ENCODE measurements at places on chromosomes 4 and X.

DNA sequence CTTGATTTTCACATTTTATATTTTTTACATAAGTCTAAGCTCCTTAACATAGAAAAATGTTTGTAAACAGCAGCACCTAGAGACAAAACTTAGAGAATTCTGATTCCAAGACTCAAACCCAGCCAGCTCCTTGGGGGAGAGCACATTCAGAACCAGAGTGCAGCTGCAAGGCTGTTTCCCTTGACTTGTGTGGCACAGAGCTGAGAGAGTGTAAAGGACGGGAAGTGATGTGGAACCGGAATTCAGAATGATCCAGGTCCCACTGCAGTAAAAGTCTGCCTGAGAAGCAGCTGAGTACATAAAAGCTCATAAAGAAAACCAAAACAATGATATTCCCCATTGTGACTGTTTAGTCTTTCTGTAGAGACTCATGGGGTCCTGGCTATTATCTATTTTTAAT lies 713.8 kb downstream of the RAB28 start:
- no peak for DNase-seq

DNA sequence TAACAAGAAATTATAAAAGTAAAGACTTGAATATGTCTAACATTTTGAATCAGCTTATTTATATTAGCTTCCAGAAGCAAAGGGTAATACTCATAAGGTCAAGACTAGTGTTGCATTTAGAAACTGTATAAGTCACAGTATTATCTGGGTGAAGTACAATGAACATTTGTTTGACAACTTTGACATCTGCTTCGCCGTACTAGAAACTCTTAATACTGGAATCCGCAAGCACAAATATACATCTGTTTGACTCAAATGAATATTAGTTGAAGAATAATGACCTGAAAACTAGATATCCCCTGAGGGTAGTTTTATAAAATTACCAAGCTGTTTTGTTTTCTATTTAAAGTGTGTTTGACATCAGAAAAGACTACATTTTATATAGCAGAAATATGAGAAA lies 135.4 kb upstream of the ATOH1 start:
- DNase-seq, result no peak

GRCh38 chr4:158767451-158767850 lies 1.4 kb upstream of the FNIP2 start:
- DNase-seq, result no peak

DNA sequence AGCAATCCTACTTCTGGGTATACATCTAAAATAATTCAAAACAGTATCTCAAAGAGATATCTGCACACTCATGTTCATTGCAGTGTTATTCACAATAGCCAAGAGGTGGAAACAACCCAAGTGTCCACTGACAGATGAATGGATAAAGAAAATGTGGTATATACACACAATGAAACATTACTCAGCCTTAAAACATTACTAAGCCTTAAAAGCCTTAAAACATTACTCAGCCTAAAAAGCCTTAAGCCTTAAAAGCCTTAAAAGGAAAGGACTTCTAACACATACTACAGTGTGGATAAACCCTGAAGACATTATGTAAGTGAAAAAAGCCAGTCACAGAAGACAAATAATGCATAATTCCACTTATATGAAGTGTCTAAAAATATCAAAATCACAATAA lies 40.3 kb upstream of the TFDP3 start:
- DNase-seq, result no peak

DNA sequence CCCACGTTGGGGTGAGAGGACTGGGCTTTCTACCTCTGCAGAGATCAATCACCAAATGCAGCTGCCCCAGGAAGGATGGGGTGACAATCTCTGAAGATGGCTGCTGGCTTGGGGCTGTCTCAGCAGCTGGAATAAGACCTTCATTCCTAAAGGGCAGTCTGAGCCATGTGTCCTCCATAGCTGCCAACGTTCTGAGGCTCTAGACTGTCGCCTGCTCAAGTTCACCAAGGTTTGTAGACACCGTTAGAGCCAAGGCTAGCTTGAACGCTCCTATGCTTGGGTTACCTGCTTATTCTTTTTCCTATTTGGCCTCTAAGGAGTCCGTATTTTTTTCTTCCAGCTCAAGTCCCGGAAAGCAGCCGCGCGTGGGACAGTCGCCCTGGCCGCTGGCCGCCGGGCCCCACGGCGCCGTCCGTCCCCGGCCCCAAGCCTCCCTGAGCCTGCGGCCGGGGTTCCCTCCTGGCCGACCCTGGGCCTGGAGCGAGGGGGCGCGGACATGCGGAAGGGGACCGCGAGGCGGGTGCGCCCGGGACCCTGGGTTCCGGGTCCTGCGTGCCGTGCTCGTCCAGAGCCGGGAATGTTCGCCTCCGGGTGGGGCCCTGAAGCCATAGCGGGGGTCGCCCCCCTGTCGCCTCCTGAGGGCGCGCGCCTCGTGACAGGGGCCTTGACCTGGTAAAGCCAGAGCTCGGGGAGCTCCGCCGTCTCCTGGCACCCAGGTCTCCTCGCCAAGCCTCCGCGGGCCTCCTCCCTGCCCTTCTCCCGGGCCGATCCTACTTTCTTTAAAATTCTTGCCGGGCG lies 23.3 kb downstream of the MRFAP1 start:
- no peak for DNase-seq

GRCh38 chr4:89715631-89716030 lies 121.3 kb downstream of the SNCA start:
- no peak for DNase-seq

DNA sequence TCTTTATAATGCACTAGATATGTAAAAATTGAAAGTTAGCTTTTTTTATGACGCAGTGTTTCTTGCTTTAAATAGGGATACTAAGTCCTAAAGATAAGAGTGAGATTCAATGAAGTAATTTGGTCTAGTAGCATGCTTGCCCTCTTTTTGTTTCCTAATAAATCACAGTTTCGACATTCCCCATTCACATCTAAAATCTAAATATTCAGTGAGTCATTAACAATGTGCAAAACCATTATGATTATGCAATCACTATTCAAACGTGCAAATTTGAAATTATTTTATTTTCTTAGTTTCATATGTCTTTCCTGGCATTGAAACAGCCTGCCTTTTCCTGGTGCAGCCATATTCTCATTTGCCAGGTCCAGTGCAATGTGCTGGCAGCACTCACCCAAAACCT lies 1350.5 kb upstream of the PABPC4L start:
- DNase-seq, result no peak

DNA sequence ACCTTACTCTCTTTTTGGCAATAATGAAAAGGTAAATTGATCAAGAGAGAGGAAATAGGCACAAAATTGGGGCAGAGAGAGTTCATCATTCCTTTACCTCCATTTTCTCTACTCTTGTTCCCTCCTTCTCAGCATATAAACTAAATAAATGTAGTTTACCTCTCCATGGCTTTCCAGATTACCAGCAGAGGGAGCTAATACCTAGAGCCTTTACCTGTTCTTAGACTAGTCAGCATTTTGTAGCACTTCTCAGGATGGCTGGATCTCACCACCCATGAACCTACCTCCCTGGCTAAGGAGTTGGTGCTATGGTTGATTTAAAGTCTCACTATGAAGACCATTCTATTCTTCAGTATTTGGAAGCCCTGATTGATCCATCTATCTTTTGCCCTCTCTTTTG lies 15.7 kb downstream of the OFD1 start:
- no peak for DNase-seq

DNA sequence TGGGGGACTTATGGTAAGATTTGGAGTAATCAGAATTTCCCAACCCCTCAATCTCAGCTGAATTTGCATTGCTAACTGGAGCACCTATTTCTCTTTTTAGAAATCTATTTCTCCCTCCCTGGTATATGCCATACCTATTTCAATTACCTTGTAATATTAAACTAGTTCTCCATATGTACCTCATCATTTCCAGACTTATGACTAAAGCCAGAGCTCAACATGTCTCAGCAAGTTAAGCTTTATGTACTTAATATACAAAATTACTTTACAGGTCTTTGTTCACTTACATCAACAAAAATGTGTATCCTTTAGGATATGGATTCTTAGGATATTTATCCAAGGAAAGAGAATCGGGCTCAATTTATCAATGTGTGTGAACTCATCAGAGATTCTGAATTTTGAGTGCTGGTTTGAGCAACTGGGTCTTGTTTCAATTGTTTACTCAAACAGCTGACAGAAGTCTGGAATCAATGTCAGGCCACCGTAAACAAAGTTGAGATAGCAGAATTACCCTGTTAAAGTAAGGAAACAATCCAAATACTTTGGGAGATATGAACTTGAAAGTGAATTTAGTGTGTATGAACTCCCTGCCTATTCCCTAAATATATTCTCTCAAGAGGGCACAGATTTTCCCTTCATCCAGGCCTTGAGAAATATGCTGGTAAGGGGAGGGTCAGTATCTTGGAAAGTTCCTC lies 199.6 kb downstream of the VEGFC start:
- no peak for DNase-seq

DNA sequence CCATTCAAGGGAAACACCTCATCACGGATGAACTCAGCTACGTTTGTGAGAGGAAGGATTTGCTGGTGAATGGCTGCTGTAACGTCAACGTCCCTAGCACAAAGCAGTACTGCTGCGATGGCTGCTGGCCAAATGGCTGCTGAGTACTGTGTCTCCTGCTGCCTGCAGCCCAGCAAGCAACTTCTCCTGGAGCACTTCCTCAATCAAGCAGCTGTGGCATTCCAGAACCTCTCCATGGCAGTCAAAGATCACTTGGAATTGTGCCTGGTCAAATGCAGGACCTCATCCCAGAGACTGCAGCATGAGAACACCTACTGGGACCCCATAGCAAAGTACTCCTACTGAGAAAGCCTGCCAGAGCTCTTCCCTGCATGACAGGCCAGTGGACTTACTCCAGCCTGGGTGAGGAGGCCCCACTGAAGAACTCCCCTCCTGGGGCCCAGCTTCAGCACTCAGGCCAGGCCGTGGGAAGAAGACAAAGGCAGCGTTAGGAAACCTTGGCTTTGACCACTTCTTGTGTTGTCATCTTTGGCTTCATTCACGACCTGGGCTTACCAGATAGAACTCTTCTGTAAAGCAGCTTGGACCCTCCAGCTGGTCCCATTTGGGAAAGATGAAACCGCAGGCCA lies 244.3 kb downstream of the RBMX2 start:
- DNase-seq, result no peak

- DNase-seq, result no peak
These were observed 184.9 kb downstream of the PCDH18 start for GRCh38 chr4:137347371-137347770.

GRCh38 chr4:105965183-105965800 lies 70.0 kb downstream of the NPNT start:
- DNase-seq, result no peak

DNA sequence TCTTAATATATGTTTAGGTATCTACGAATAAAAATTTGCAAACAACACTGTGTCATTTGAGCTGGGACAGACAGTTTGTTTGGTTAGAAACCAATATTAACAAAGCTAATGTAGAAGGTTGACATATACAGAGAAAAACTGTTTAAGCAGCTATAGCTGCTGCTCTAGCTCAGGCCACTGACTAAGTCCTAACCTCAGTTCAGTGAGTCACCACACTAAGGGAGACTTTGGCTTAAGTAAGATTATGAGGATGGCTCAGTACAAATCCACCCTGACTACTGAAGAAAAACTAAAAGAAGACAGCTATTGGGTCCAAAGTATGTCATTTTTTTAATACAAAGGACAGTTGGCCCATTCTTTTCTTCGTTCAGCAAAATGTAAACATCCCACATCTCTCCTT lies 717.3 kb upstream of the ACTRT1 start:
- DNase-seq, result no peak

- DNase-seq, result no peak
These were observed 45.1 kb downstream of the PRPS1 start for GRCh38 chrX:107673431-107673830.

Measured in stimulated activated CD4-positive, alpha-beta T cell treated with anti-CD3 and anti-CD28 coated beads, Interleukin-12 subunit alpha, Interleukin-12 subunit beta, amount 100 ng/mL, for 4 hours (primary cell).